HepG2 (cell line): ENCODE measurements at places on chromosomes 6 and 20. TPM values are rescaled to one million over a fixed set of nuclear protein-coding genes. Genes with fewer than 3 reads are reported as not detected.

SRMS gene
- 0.09 TPM in 1 of 2 replicates, not detected in the other for polyA plus RNA-seq

SIRT5 gene
- polyA plus RNA-seq = 13.4 and 14.1 TPM in 2 replicates

CASS4 gene
- 0.17 and 0.25 TPM in 2 replicates for polyA plus RNA-seq

DLK2 gene
- 3.8 and 5.9 TPM in 2 replicates for polyA plus RNA-seq

DNA sequence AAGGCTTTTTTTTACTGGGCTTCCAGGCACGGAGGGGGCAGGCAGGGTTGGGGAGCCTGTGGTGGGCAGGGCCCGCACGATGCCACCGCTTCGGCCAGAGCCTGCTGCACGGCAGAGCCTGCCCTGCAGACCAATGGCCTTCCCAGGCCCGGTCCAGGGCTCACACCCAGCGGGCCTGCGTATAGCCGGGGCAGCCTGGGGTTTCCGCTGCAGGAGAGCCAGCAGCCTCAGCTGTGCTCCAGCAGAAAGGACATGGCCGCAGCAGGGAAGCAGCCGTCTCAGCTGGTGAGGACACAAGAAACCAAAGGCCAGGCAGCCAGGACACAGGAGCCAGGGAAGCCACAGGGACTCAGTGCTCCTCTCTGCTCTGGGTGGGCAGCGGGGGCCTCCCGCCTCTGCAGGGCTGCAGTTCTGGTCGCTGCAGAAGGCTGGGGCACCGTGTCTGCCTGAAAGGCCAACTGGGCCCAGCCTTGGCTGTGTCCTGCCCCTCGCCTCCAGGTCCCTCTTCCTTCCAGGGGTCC, 90.6 kb downstream of the TTLL2 start:
- no peak for DNase-seq

DNA sequence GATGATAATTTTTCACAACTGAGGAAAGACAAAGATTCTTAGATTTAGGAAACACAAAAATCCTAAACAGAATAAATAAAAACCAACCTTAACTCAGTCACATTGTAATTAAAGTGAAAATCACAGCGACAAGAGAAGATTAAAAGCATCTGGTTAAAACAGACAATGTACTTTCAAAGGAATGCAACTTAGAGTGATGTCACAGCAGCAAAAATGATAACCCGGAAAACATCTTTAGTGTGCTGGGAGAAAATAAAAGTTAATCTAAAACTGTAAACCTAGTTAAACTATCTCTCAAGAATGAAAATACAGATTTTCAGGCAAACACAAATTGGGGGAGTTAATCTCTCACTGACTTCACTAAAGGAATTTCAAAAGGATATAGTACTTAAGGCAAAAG, 76.8 kb upstream of the OGFRL1 start:
- DNase-seq = no peak

DNA sequence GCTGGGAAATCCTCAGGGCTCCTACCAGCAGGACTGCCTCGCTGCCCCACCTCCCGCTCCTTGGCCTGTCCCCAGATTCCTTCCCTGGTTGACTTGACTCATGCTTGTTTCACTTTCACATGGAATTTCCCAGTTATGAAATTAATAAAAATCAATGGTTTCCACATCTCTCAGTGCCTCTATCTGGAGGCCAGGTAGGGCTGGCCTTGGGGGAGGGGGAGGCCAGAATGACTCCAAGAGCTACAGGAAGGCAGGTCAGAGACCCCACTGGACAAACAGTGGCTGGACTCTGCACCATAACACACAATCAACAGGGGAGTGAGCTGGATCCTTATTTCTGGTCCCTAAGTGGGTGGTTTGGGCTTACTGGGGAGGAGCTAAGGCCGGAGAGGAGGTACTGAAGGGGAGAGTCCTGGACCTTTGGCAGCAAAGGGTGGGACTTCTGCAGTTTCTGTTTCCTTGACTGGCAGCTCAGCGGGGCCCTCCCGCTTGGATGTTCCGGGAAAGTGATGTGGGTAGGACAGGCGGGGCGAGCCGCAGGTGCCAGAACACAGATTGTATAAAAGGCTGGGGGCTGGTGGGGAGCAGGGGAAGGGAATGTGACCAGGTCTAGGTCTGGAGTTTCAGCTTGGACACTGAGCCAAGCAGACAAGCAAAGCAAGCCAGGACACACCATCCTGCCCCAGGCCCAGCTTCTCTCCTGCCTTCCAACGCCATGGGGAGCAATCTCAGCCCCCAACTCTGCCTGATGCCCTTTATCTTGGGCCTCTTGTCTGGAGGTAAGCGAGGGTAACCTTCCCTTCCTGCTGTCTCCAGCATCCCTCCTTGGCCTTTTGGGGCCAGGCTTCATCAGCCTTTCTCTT, at the start of gene CFB:
Gene CFB (plus strand): TSS at position 589 of the 863 bp plus-strand sequence. CDS start 127 bp downstream, at position 716.
- DNase-seq = peak; percentile 100

DNA sequence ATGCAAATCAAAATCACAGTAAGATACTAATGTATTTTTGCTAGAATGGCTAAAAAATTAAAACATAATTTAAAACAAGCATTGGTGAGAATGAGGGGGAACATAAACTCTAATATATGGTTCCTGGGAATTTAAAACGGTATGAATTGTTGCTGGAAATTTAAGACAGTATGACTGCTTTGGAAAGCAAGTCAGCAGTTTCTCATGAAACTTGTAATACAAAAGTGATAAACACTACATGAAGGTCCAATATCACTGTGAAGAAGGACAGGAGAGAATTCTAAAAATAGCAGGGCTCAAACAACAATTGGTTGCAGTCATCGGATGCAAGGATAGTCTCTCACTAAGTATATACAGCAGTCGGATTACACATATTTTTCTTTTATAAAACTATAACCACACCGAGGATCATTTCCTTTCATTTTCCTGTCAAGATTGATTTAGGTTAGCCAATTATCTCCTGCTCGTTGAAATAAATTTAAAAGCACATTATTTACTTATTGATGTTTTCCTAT, 18.5 kb upstream of the PRSS16 start:
- DNase-seq = no peak

GRCh38 chr6:107489636-107490565, at the start of gene SOBP:
Gene SOBP, plus strand, starts transcription at chr6:107490117. Its CDS starts 500 bp downstream, at chr6:107490617.
- DNase-seq = peak; percentile 44

DNA sequence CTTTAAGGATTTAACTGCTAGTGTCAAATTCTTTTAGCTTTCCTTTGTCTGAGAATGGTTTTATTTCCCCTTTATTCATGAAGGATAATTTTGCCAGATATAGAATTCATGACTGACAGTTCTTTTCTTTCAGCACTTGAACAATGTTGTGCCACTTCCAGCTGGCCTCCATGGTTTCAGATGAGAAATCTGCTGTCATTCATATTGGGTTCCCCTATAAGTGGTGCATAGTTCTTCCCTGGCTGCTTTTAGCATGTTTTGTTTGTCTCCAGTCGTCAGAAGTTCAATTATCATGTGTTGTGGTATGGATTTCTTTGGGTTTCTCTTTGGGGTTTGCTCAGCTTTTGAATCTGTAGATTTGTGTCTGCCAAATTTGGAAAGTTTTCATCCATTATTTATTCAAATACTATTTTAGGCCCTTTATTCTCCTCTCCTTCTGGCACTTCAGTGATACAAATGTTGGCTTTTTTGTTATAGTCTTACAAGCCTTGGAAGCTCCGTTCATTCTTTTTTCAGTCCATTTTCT, 76.3 kb upstream of the TGM3 start:
- no peak for DNase-seq

GRCh38 chr6:138429761-138430160, 25.7 kb downstream of the HEBP2 start:
- DNase-seq = no peak

DNA sequence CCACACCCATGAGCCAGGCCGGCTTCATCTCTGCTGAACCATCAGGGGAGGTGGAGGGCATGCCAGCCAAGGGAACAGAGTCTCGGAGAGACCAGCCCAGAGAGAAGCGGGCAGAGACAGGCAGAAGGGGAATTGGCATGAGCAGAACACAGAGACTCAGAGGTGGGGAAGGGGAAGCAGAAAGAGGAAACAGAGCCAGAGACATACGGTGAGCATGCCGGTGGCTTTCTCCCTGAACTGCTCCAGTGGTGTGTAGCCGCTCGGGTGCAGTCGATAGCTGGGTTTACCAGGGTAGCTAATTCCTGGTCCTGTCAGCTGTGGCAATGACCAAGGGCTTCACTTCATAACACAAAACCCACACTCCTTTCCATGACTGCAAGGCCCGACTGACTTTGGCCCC, 83.6 kb upstream of the CCDC167 start:
- DNase-seq = no peak

DNA sequence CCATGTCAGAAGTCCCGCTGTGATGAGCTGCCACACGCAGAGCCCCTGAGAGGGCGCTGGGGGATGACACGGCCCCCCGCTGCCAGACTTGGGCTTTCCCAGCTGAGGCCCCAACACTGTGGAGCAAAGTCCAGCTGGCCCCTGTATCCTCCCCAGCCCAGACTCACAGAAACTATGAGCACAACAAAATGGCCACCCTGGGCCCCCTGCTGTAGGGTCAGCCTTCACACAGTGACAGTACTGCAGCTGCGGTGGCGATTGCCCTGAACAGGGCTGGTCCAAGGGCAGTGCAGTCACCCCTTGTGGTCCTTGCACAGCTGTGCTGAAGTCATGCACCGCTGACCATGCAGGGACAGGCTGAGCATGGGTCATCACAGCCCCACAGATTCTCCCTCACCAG, 78.2 kb upstream of the CST7 start:
- no peak for DNase-seq

DNA sequence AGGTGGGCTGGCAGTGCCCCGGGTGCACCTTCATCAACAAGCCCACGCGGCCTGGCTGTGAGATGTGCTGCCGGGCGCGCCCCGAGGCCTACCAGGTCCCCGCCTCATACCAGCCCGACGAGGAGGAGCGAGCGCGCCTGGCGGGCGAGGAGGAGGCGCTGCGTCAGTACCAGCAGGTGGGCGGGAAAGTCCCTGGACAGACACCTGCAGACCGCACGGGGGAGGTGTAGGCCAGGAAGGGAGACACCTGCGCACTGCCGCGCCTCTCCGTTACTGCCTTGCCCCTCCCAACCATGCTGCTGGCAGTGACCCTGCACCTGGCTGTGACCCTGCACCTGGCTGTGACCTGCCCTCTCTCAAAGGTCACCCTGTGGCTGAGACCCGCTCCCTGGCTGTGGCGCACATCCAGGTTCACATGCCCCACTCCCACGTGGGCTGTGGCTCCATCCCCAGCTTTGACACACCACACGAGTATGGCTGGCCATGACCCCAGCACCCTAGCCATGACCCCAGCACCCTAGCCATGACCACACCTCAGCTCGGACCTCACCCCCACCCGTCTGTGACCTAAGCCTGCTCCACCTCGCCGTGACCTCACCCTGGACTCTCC, 11.6 kb downstream of the RBCK1 start:
- no peak for DNase-seq
